Activated naive CD8-positive, alpha-beta T cell treated with anti-CD3 and anti-CD28 coated beads, Interleukin-2, amount 50 U/mL, for 24 hours (primary cell): ENCODE measurements at places on chromosomes 13 and 19.
A peak's percentile ranks its signal among the peaks of the same experiment; 100 is the strongest.

DNA sequence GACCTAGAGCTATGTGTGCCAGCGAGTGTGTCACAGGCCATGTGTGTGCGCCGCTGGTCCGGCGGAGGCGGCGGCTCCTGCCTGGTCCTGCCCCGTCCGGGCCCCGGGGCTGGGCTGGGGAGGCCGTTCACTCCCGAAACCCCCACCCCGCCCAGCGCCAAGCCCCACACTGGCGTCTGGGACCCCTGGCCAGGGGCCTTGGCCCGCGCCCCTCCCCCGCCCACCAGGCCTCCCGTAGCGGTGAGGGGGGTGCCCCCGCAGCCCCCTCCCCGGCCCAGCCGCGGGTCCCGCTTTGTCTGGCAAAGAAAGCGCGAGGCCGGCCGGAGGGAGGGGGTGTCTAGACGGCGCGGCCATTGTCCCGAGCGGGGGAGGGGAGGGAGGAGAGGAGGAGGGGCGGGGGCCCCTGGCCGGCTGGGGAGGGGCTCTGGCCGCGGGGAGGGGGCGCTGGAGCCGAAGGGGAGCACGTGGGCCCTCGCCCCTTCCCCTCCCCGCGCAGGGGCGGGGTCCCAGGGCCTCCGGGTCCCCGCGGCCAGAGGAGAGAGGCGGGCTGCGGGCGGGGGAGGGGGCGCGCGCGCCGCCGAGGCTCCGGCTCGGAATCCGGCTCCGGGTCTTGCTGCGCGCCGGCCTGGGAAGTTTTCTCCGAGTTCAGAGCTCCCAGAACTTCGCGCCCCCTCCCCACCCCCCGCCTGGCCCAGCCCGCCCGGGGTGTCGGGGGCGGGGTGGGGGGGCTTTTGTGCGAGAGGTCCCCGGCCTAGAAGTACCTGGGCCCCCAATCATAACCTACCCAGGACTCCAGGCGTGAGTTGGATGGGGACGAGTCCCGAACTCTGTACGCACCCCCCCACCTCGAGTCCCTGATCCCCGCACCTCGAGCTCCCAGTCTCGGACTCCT, 888 bp downstream of the NOTCH3 start:
- DNase-seq = no peak

- DNase-seq = no peak
Observed at GRCh38 chr13:21150013-21150412, 26.3 kb downstream of the SKA3 start.

- DNase-seq = no peak
Observed at GRCh38 chr19:9839415-9839814, 4.3 kb downstream of the PIN1 start.

- no peak for DNase-seq
Observed at GRCh38 chr13:92873029-92873428, 353.6 kb upstream of the GPC6 start.

DNA sequence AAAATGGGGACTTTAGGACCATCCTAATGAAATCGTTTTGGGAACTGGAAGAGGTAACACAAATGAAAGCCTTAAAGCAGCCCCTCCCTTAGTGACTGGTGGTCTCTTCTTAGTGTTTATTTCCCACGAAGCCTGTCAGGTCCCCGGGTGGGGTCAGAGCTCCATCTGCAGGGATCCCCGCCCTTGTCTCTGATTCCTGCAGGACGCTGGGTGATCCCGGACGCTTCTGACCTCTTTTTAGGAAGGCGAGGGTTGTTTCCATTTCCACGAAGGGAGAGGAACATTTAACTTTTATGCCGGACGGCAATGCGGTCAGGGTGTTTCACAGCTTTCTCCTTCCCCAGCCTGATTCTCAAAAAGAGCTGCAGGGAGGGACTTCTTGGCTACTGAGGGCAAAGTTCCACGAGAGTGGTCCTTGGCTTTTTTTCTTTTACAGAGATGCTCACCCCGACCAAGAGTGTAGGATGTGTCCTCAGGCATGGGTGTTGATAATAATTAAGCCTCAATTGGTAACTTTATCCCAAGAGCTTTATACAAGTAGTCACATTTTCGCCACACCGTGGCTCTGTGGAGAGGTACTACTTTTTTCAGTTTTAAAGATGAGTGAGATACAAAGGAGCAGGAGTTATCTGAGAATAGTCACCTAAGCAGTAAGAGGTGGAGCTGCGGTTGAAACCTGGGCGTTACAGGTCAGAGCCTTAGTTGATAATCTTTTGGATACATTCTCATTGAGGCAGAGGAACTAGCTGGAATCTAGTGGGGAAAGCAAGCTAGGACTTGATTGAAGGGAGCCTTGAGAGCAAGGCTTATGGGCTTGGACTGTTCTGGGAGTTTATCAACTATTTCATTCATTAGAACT, 813 bp downstream of the ZNF284 start:
- peak; percentile 6 for DNase-seq

GRCh38 chr19:5246554-5247155, 94.0 kb downstream of the PTPRS start:
- DNase-seq = peak; percentile 54

GRCh38 chr13:43647471-43647870, 139.3 kb downstream of the ENOX1 start:
- DNase-seq = no peak

DNA sequence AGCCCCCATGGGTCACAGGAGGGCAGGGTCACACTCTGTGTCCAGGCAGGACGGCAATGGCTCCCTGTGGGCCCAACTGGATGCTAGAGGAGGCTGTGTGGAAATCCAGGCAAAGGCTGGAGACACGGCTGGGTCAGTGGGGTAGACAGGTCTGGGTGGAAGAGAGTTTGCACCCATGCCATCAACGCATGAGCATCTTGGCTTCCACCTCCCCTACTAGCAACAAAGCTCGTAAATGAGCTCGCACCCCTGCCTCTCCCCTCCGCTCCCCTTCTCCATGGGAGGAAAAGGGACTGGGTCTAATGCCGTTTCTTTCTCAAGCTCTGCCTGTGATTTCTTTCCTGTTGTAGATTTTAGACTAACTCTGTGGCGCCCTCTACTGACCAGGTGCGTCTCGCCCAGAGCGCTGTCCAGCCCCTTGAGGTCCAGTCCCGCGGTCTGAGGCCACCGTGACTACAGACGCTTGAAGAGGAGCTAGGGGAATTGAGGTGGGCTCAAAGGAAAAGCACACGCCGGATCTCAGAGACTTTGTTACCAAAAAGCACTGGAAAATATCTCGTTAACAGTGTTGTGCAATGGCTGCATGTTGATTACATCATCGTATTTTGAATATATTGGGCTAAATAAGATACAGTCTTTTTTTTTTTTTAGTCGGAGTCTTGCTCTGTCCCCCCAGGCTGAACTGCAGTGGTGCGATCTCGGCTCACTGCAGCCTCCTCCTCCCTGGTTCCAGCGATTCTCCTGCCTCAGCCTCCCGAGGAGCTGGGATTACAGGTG, 50.7 kb upstream of the USP29 start:
- DNase-seq = no peak

GRCh38 chr19:1183543-1184172, 9.6 kb upstream of the SBNO2 start:
- DNase-seq = no peak

- DNase-seq = no peak
Observed at GRCh38 chr13:77338329-77338728, 11.4 kb upstream of the MYCBP2 start.

GRCh38 chr19:18150776-18151624, 2.0 kb upstream of the PIK3R2 start:
- no peak for DNase-seq

GRCh38 chr13:103147961-103148360, 81.7 kb upstream of the SLC10A2 start:
- no peak for DNase-seq

- no peak for DNase-seq
Observed at GRCh38 chr13:97460853-97461252, 26.9 kb downstream of the RAP2A start.

DNA sequence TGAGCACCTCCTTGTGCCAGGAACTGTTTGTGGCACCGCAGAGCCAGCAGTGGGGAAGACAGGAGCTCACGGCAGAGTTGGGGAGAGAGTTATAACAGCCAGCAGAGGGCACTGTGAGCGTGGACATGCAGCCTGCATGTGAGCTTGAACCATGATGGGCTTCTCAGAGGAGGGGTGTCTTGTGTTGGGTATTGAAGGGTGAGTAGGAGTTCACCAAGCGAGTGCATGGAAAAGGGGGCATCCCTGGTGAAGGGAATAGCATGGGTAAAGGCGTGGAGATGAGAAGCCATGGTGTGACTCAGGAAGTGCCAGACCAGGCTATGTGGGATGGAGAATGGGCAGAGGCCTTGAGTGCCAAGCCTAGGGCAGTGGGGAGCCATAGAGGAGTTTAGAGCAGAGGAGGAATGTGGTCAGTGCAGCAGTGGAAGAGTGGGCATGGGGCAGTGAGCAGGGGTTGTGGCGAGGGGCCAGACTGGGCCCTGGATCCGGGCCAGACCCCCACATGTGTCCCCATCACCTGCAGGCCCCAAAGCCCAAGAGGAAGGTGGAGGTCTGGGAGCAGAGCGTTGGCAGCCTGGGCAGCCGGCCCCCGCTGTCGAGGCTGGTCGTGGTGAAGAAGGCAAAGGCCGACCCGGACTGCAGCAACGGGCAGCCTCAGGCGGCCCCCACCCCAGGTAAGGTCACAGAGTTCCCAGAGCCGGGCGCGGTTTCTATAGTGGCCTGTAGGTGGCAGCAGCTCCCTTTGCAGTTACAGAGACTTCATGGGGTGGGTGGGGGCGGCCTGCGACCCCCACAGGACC, 11.8 kb upstream of the SHD start:
- DNase-seq = peak; percentile 76

DNA sequence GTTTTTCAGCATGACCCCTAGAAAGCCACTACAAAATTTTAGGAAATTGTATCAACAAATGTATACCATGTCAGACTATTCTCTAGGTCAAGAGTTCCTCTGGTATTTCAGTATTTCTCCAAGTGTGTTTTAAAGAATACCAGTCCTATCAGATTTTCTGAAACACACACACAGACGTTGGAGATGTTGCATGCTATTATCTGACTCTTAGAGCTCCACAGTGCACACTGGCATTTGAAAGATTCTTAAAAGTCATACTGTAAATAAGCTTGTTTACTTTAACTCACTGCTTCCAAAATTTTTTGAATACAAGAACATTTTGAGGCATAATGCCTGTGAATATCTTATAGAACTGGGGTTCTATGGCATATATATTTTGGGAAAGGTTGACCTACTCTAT, 33.8 kb upstream of the VWA8 start:
- no peak for DNase-seq

DNA sequence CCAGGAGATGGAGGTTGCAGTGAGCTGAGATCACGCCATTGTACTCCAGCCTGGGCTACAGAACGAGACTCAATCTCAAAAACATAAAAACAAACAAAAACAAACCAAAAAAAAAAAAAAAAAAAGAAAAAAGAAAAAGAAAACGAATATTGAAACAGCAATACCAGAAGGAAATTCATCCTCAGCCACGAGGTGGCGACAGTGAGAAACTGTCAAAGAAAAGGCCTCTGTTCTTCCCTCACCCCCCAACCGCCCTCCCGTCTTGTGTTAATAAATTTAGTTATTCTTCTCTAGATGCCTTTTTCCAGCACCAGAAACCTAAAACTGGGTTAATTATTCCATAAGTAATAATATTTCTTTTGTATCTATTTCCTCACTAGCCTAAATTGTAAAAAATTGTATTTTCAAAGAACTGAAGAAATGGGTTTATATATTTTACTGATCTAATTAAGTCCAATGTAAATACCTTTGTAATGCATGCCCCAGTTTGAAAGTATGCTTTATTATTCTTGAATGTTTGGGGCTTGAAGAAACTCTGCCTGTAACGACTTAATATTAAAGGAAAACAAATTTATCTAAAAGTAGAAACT, 38.6 kb downstream of the LIG4 start:
- peak; percentile 70 for DNase-seq

- peak; percentile 46 for DNase-seq
Observed at GRCh38 chr13:114115191-114115671, 17.2 kb downstream of the RASA3 start.

DNA sequence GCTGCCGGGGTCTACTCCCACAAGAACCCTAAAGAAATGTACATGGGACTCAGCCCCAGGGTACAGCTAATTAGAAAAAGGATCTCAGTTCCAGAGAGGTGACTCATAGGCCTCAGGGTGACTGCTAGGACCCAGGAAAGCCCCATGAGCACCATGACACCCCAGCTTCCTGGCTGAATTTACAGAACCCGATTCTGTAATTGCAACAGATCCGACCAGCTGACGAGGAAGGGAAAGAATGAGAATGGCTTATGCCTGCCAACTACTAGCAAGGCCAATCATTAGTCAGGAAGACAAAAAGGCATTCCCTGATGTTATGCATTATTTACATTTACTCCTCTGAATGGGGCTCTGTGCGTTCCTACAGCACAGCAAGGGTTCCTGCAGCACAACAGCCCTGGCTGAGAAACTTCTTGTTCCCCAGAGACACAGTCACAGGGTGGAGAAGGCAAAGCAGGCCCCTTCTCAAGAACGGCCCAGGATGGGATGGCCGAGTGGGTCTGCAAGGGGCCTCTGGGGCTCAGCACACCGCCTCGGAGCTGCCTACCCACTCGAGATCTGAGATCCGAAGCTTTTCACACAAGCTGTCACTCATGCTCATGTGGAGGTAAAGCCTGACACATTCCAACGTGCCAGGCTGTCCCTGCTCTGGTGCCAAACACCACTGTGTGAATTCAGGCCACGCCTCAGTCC, 27.2 kb downstream of the PBX4 start:
- DNase-seq = peak; percentile 58

DNA sequence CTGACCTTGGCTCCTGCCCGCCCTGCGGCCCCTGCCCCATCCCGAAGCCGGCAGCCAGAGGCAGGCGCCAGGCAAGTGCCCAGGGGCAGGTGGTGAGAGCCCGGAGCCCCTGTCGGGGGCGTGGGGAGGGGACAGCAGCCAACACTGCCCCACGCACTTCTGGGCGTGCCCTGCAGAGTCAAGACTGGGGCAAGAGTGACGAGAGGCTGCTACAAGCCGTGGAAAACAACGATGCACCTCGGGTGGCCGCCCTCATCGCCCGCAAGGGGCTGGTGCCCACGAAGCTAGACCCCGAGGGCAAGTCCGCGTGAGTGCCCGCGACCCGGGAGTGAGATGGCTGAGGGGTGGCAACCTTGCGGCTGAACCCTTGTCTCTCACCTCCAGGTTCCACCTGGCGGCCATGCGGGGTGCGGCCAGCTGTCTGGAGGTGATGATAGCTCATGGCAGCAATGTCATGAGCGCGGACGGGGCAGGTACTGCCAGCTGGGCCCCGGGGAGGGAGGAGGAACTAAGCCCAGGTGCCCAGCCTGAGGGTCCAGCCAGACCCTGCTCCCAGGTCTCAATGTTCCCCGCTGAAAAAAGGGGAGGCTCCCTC, 17.3 kb downstream of the ANKRD24 start:
- DNase-seq = no peak

- DNase-seq = no peak
Observed at GRCh38 chr13:107937848-107938247, 277.5 kb downstream of the LIG4 start.

- peak; percentile 18 for DNase-seq
Observed at GRCh38 chr13:94419304-94419924, 60.1 kb downstream of the DCT start.
